Fibroblast of pulmonary artery (primary cell): ENCODE measurements at places on chromosomes 11 and 22.
A peak's percentile ranks its signal among the peaks of the same experiment; 100 is the strongest.

DNA sequence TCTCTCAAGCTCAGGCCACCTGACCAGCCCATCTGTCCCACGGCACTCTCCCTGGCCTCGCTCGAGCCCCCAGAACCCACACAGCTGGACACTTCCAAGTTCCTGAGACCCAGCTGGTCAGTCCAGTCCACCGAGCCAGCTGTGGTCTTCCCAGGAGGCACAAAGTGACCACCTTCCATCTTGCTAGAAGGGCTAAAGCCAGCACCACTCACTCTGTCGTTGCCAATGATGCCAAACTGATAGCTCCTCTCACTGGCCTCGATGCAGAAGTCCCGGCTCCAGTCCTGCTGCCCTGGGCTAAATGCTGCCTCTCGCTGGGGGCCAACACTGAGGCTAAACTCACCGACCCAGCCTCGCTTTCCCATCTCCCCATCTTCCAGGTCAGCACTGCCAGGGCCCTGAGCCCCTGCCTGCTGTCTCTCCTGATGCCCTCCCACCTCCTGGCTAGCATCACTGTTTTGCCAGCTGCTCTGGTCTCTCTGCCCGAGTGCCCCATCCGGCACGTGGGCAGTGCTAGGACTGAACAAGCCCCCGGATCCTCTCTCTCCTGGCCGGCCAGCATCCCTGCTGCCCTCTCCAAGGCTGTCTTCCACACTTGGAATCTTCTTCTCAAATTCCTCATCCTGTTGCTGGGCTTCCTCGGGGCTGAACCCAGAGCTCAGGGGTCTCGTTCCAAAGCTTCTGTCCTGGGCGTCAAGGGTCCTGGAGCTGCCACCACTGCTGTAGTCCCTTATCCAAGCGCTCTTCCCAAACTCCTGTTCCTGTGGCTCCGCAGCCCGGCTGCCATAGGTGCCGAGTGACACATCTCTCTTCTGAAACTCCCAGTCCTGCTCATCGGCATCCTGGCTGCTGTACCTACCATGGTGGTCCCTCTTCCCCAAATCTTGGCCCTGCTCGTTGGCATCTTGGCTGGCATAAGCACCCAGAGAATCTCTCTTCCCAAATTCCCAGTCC lies 15.4 kb downstream of the TNKS1BP1 start:
- DNase-seq = no peak

DNA sequence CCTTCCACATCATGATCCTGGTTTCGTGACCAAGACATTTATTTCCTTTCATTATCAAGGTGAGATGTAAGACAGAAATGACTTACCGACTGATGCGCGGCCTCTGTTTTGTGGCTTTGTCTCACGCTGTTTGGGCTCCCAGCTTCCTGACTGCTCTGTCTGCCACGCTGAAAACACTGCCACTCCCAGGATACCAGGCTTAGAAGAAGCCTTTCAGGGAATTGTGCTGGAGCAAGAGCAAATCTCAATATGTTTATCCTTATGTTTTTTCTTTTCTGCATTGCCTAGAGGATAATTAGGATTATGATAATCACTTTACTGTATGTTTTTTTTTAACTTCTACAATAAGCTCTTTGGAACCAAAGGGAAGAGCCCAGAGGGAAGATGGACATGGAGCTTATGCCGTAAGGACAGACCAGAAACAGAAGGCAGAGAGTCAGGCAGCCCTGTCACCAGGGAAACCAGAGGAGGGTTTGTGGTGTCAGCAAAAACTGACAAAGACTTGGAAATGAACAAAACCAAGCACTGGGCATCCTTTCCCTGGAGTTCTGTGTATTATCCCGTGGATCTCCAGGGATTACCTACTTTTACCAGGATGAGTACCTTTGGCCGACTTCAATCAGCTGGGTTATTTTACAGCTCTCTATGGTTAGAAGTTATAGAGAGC lies 68.2 kb upstream of the ISX start:
- no peak for DNase-seq

DNA sequence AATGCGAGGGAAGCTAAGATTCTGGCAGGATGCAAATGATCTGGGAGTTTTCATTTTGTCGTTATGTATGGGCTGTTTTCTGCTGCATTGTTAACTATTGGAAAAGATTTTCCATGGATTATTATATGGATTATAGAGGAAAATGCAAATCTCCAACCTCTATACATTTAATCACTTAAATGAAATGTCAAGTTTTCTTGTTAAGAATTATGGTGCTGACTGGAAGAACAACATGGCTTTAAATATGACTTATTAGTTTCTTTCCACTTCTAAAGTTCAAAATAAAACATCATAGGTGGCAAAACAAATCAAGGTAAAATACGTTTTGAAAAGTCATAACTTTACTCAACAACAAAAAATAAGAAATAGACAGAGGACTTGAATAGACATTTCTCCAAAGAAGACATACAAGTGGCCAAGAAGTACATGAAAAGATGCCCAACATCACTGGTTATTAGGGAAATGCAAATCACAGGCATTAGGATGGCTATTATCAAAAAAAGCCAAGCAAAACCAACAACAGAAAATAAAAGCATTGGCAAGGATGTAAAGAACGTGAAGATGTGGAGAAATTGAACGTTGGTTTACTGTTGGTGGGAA lies 56.2 kb upstream of the CLDN5 start:
- no peak for DNase-seq

DNA sequence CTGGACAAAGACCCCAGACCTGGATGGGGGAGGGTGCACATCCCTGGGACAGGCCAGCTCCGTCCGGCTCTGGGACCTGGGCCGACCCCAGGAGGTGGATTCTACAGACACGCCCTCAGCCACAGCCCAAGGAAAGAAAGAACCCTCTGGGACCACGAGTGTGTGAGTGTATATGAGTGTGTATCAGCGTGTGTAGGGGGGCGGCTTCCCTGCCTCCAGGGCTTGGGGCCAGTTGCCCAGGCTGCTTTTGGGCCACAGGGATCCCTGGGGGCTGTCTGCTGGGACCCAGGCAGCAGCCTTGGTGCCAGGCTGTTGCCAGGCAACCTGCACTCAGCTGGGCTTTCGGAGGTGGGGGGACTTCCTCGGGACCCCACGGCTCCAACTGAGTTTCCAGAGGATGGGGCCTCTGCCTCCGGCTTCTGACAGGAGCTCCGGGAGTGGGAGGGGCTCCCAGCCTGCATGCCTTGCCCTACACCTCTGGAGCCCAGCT lies 8.9 kb downstream of the DUSP8 start:
- DNase-seq = no peak

DNA sequence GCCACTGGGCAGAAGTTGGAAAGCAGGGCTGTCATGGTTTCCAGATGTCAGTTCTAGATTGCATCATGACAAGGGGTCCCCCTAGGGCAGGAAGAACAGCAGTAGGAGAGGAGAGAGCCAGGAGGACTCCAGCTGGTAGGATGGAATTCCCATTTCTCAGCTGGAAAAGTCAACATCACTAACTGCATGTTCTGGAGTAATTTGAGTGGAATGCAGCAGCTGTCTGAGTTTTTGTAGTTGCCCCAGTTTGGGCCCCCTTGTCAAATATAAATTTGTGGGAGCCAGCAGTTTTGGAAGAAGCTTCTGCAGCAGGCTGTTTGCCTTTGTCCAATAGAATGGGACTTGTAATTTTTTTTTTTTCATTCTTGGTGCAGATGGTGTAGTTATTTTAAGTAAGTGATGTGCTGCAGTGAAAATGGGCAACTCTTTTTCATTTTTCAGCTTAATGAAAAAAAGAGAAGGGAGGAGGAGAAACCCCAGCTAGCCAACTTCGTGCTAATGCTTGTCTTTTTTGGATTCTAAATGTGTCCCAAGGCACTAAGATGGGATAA lies 86.9 kb downstream of the LDLRAD3 start:
- DNase-seq = peak; percentile 40

DNA sequence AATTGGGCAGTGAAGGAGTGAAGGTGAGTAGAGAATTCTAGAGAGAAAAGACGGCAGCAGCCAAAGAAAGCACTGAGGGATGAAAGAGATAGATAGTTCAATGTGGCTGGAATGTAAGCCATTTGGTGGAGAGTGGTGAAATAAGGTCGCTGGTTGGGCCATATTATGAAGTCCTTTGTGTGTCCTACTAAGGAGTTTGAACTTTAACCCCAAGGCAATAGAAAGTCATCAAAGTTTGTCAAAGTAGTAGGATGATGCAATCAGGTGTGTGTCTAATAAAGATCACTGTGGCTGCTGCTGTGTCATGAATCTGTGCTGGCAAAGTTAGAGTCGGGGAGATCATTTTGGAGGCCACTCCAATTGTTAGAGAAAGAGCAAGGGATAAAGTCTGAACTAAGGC lies 18.7 kb downstream of the RNF121 start:
- DNase-seq = no peak

DNA sequence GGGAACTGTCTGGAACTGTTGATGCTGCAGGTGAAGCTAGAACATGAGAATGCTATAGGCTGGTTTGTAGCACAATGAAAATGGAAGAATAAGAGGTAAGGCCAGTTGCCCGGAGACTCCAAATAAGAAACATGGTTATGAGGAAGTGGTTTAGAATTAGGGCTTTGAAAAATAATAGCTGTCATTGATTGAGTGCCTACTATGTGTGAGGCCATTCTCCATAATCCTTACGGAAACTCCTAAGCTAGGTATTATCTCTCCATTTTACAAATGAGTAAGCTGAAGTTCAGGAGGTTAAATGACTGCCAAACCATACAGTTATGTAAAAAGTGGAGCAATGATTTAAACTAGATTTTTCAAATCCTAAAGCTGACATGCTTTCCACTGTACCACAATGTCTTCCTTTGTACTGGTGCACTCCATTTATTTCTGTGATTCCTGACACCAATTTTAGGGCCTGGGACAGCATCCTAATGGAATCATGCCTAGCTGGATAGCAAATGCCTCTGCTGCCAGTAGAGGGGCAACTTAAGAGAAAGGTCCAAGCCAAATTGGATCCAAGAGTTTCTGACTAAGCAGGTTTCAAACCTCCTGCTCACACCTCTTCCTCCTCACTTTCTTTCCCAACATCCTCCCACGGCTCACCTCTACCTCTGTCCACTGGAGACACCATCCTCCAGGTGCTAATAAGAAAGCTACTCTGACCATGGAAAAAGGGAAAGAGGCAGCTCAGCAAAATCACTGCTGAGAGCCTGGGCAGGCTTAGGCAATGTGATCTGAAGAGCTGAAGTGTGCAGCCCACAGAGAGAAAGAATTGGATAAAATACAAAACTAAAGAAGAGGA lies 46.9 kb upstream of the PICALM start:
- DNase-seq = peak; percentile 19

- DNase-seq = no peak
These were observed 54.4 kb downstream of the GRAMD1B start for GRCh38 chr11:123484448-123484847.

GRCh38 chr11:74926304-74927030 lies 22.4 kb downstream of the XRRA1 start:
- no peak for DNase-seq

GRCh38 chr11:104222464-104222863 lies 58.5 kb upstream of the PDGFD start:
- DNase-seq = no peak

GRCh38 chr11:75351791-75352587 lies 528 bp upstream of the ARRB1 start:
- DNase-seq = peak; percentile 56

- no peak for DNase-seq
These were observed 3.4 kb downstream of the EHBP1L1 start for GRCh38 chr11:65579291-65579690.

- no peak for DNase-seq
These were observed 21.4 kb downstream of the INSC start for GRCh38 chr11:15136166-15136565.

DNA sequence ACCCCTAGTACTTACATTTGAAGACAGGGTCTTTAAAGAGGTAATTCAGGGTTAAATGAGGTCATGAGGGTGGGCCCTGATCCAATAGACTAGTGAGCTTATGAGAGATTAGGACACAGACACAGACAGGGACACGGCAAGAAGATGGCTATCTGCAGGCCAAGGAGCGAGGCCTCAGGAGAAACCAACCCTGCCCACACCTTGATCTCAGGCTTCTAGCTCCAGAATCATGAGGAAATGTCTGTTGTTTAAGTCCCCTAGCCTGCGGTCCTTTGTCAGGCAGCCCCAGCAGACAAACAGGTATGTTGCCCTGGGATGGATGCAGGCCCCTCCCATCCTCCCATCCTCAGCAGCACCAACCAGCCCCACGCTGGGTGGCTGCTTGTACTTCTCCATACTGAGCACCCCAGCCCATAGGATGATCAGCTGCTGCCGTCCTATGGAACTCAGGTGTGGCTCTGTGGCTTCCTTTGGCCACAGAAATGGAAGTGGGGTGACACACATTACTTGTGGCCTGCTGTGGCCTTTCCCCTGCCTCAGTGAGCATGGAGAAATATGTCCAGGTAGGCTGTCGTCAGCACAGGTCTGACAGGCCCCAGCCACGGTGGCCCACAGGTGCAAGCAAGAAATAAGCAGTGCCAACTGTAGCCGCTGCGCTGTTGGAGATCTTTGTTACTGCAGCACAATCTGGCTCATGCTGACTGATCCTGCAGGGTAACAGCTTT lies 7.9 kb downstream of the GNB1L start:
- no peak for DNase-seq

- DNase-seq = peak; percentile 81
These were observed 20.3 kb upstream of the PGM2L1 start for GRCh38 chr11:74418509-74418895.

DNA sequence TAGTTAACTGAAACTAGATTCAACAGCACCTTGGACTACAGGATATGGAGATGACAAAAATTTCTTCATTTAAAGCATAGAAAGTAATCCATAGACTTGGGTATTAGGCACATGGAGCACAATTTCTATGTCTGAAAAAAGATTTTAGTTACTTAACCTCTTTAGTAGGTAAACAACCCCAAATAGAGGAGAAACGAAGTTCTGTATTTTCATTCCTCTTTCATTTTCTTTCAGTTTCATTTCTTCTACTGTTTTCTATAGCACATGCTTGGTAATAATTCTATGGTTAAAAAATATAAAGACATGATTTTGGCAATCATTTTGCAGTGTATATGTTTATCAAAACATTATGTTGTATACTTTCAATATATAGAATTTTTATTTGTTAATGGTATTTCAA lies 99.5 kb downstream of the CASP12 start:
- no peak for DNase-seq

GRCh38 chr11:104649002-104649401 lies 249.3 kb downstream of the CASP12 start:
- DNase-seq = no peak

GRCh38 chr22:20571531-20572007 lies 64.2 kb downstream of the MED15 start:
- DNase-seq = peak; percentile 51

DNA sequence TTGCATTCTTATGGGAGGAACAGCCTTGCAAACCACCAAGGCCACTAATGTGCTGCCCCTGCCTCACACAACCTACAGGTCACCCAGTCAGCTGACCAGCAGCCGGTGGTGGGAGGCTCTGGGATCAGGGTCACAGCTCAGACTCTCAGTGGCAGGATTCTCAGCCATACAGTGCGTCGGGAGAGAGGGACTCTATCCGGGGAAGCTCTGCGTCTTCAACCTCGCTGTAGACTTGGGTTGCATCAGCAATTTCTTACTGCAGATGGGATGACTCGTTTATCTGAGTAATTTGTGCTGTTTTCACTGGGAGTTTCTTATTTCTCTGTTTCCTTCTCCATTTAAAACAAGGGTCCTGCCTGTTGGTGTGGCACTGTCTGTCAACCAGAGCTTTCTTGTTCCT lies 257.7 kb downstream of the TBC1D22A start:
- no peak for DNase-seq

- DNase-seq = peak; percentile 89
These were observed 122.4 kb downstream of the WT1 start for GRCh38 chr11:32312865-32313403.
